ENCODE measurements at places on chromosomes 4 and X. TPM values are rescaled to one million over a fixed set of nuclear protein-coding genes. Genes with fewer than 3 reads are reported as not detected.

DNA sequence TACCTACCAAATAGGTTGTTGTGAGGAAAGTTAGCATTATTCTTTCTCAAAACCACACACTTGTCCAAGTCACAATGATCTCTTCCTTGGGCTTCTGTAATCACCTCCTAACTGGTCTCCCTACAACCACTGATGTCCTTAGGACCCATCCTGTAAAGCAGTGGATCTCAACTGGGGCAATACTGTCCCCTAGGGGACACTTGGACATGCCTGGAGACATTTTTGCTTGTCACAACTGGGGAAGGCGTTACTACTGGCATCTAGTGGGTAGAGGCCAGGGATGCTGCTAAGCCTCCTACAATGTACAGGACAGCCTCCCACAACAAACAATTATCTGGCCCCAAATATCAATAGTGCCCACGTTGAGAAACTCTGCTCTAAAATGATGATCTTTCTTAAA is 118.7 kb upstream of the AP1S2 start:
- no peak overlapping the region for H3K4me3 ChIP-seq
- H3K4me1 ChIP-seq: no peaks in the 10 kb centered on the region
- no peak for DNase-seq
- H3K27me3 ChIP-seq: no peaks in the 10 kb centered on the region
- H3K36me3 ChIP-seq: no peaks in the 10 kb centered on the region

DNA sequence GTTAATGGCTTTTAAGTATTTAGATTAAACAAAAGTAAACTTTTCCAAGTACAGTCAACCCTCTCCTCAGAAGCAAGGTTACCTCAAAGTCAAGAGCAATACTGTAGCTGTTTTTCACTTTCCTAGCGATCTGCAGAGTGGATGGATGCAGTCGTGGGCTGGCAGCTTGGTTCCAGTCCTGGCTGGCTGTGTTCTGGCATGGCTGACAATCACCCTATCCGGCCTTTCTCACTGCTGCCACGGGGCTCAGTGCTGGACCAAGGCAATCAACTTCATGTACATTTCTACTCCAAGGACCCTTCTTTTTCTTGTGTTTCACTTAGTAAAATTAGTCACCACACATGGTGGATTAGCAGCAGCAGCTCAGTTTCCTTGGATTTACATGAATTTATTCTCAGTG is 208.3 kb downstream of the GABRB1 start:
- no peak overlapping the region for H3K27ac ChIP-seq
- H3K36me3 ChIP-seq: no peaks in the 10 kb centered on the region
- H3K27me3 ChIP-seq: no peaks in the 10 kb centered on the region
- no peaks in the 10 kb centered on the region for H3K4me1 ChIP-seq

Gene NPY1R
- total RNA-seq: 19.5 TPM

Gene CCDC149
- 17.4 TPM for total RNA-seq

Measured in suprapubic skin (tissue), 4 donors.